Activated CD4-positive, alpha-beta memory T cell treated with anti-CD3 and anti-CD28 coated beads, Interleukin-2, amount 10 ng/mL, durations not matched to agents 7 days and 5 days (primary cell): ENCODE measurements at places on chromosomes 5 and 9. TPM values are rescaled to one million over a fixed set of nuclear protein-coding genes. Genes with fewer than 3 reads are reported as not detected.

DNA sequence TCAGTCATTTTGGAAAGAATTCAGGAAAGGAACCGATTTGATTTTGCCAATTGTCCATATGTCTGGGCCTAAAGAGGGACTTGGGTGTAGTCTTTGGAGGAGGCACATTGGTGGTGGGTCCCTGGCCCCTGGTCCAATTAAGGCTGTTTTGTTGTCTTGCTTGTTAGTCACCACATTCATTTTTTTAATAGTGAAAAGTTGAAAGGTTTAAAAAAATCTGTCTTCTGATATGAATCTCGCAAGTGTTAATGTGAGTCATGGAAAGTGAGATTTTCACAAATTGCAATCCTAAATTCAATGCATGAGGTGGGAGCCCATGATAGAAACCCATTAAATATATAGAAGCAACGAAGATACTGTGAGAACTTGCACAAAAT lies 165.9 kb upstream of the OTULINL start:
- DNase-seq, result no peak

GRCh38 chr9:114093031-114093471 lies 6.0 kb downstream of the KIF12 start:
- DNase-seq, result no peak

DNA sequence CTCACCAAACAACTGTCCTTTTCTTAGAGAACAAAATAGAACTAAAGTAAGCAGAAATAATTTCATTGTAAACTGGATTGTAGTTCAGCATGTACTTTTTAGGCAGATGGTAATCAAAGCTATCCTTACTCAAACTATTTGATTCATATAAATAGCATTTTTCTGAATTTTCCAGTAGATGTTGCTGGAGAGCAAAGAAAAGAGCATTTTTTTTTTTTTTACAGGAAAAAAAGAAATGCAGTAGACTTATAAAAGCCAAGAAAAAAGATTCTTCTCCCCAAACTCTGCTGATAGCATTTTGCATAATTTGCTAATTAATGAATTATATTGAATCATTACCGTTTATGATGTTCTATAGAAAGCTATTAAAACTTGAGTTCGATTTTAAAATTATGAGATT lies 715.3 kb upstream of the WWC1 start:
- no peak for DNase-seq

GRCh38 chr9:127177665-127178265 lies 55.3 kb upstream of the ANGPTL2 start:
- DNase-seq, result no peak

- no peak for DNase-seq
These were observed 66.2 kb upstream of the CLINT1 start for GRCh38 chr5:157924931-157925729.

GRCh38 chr5:90741022-90741564 lies 182.5 kb downstream of the ADGRV1 start:
- no peak for DNase-seq

GRCh38 chr5:153959134-153959957 lies 79.4 kb downstream of the FAM114A2 start:
- no peak for DNase-seq

DNA sequence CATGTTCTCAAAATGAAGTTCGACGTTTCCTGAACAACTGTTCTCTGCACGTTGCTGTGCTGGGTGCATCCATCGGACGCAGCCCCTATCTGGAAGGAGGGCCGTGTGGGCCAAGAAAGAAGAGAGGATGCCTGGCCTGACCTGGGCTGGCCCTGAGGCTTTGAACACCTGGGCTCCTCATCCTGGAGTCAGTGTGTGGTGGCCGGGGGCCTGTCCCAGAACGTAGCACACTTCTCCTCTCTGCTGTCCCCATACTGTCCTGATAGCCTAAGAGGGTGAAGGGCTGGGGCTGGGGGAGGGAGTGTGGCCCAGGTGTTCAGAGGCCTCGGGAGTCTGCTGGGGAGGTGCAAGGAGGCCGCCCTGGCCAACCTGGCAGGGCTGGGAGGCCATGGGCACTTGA lies 21.5 kb downstream of the COL5A1 start:
- DNase-seq, result no peak

- no peak for DNase-seq
These were observed 58.7 kb upstream of the TMED7 start for GRCh38 chr5:115684513-115685037.

DNA sequence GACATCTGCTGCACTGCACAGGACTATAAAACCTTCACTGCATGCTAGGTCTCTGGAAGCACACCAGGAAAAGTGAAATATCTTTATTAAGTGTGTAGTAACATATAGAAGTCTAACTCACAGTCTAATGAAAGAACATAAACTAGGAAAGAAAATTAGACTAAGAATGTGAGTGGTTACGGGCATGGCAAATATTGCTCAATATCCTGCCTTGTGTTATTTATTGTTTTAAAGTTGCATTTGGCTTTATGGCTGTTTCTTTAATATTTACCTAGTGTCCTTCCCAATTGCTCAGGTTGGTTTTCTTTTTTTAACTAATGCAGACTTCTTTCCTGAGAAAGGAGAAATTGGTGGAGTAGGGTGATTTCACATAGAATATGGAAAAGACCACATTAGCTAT lies 342.4 kb downstream of the KIAA0825 start:
- DNase-seq, result no peak

- no peak for DNase-seq
These were observed 30.2 kb upstream of the TBCA start for GRCh38 chr5:77806213-77806843.

DNA sequence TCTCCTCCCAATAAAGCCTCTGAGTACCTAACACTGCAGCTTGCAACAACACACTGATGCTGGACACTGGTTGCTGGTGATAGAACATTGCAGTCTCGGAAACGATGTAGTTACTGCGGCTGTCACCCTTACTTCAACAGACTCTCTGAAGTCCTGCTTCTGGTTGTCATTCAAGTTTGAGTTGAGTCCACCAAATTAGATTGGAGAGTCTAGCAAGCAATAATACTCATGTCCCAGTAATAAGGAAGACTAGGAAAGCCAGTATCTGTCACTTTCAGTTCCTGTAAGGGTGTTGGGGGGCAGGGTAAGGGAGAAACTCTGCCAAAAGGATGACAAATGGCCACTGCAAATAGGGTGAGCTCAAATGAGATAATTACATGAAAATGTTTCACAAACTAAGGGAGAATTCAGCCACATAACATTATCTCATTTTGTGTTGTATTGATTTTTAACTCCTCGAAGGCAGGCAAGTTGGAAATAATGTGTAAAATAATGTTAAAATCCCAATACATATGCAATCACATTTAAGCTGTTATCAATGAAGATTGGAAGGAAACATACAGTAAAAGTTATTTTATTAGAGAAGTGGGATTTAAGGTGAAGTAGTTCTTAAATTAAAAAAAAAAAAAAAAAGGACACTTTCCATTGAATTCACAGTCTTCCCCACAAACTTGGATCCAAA lies 849 bp upstream of the IFT74 start:
- DNase-seq, result no peak

GRCh38 chr5:88519066-88519465 lies 250.4 kb upstream of the TMEM161B start:
- no peak for DNase-seq

GRCh38 chr5:116395226-116395625 lies 179.4 kb downstream of the SEMA6A start:
- no peak for DNase-seq

DNA sequence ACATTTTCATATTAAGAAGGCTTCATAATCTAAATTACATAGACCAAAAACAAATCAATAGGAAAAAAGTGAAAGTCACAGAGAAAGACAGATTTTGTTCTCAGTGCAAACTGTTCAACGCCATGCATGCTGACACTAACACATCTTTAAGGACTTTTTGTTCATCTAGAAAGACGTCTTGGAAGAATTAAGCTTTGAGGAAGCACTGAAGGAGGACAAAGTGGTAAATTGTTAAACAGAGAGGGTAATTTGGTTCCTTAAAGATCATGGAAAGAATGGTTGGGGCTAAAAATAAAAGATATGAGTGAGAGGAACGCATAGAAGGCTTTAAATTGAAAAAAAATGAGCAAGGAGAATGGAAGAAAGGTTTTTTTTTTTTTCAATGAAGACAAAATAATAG lies 9.1 kb downstream of the MEGF9 start:
- no peak for DNase-seq

DNA sequence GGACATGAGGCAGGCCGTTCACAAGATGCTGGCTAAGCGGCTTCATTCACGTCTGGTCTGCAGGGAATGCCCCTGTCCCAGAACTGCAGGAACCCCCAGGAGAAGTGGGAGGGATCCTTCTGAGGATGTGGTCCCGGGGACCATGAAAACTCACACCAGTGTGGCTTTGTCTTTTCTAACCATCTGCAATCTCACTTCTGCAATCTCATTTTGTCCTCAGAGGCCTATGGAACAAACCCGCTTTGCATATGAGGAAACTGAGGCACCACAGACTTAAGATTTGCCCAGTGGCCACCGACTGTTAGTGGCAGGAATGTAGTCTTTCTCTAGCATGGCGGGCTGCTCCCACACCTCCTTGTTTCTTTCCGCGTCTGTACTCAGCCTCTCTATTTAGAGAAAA lies 6.9 kb downstream of the CXCL14 start:
- DNase-seq, result no peak

GRCh38 chr9:126023962-126024361 lies 276.8 kb downstream of the PBX3 start:
- no peak for DNase-seq

DNA sequence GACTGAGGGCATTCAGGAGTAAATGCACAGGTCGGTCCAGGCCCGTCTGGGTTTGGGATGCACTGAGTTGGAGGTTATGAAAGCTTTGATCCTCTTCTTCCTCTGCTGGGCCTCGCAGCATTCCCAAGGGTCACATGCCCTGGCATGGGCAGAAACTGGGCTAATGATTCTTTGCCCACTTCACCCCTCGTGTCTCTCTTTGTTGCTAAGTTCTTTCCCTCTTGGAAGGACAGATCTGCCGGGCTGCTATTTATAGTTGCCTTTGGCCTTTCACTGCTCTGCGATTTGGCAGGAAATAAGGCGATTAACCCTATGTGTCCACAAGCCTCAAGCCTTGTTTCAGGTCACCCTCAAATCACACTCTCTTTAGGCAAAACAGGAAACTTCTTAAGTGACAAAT lies 66.9 kb downstream of the ENTREP1 start:
- no peak for DNase-seq

Gene DIRAS2
- total RNA-seq, result not detected

Gene NR2F1-AS1
- not detected for total RNA-seq

Gene UBE2B
- 116 TPM for total RNA-seq

Gene PCDHB7
- total RNA-seq, result not detected

Gene INSL6
- not detected for total RNA-seq

Gene BHMT
- not detected for total RNA-seq

Gene MAPKAP1
- total RNA-seq, result 48.0 TPM

Gene DMRT3
- not detected for total RNA-seq

Gene SETD9
- total RNA-seq, result 4.1 TPM

Gene WDR31
- total RNA-seq, result 0.85 TPM
